ENCODE measurements at places on chromosomes 6 and 20.

DNA sequence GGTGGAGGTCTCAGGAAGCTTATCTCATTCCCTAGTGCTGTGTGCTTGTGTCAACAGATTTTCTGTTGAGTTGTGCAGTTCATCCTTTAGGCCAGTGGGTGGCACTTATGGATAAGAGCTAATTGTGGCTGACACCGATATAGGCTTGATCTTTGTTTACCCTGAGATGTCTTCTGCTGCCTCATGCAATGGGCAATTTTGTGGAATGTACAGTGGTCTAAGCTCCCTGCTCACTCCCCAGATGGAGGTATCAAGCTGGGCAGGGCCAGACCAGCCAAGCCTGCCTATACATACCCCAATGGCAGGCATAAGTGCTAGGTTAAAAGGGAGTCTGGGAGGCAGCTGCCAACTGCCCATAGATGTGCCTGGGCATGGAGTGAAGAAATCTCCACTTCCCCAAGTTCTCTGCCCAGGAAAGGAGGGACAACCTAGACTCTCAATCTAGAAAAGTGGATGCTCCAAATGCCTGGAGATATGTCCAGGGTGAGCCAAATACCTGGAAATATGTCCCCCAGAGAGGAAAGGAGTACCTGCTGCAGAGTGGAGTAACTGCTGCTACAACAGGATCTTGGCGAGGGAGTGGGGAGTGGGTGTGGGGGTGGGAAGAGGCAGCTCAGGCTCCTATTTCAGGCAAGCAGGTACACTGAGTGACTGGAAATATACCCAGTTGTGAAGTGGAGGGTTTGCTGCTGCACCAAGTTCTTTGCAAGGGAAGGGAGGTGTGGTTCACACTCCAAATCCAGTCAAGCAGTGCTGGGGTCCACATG lies 53.2 kb upstream of the ARG1 start:
- DNase-seq: peak; percentile 62

DNA sequence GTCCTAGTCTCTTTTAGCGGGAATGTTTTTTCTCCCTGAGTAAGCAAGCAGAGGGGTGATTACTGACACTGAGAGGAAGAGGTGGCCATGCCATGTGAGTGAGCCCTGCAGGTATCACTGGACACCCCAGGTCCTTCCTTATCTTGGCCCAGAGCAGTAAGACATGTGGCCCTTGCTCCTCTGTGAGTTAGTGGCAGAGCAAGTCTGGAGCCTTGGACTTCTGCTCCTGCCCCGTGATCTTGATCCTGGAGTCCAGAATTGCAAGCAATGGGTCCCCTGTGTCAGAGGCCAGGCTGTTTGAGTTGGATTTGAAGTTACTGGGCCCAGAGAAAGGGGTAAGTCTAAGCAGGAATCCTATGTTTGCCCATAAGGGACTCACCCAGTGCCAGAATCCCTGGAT lies 92.1 kb upstream of the EMILIN3 start:
- DNase-seq: no peak

GRCh38 chr20:4190792-4191519 lies 175.6 kb upstream of the RNF24 start:
- no peak for DNase-seq

GRCh38 chr6:15479761-15480160 lies 183.1 kb downstream of the DTNBP1 start:
- peak; percentile 33 for DNase-seq

DNA sequence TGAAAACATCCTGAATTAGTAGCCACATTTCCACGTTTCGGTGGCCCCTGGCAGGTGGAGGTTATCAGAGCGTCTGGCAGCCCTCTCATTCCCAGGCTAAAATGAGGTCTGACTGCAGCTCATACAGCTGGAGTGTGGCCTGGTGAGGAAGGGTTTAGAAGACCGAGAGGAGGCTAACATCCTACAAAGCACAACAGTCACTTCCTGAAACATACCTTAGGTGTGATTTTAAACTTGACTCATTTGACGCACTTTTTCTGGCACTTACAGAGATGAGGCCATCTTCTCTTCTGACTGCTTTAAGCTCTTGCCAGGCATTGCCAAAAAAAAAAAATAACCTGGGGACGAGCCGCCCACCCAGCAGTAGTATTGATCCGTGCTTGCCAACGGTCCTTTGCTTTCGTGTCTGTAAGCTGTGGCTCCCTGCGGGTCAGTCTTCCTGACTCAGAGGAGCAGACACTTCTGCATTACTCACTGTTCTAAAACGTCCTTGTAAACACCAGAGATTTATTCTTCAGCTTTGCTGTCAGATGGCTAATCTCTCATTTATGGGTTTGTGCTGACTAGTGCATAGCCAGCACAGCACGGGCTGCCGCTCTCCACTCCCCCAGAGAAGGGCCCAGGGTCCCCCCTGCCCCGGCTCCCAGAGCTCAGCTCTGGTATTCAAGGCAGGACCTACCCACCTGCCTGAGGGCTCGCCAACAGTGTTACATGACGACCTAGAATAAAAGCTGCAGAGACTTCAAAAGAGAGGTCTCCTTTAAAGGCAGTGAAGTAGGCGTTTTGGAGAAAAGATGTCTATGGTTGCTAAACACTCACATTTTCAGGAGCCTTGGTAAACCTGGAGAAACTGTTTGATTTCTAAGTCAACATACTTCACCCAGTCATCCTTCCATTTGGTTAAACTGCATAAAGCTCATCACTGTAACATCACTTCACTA lies 78.5 kb upstream of the FRMD1 start:
- DNase-seq: peak; percentile 51

GRCh38 chr6:144768551-144769075 lies 483.5 kb downstream of the UTRN start:
- DNase-seq: no peak

DNA sequence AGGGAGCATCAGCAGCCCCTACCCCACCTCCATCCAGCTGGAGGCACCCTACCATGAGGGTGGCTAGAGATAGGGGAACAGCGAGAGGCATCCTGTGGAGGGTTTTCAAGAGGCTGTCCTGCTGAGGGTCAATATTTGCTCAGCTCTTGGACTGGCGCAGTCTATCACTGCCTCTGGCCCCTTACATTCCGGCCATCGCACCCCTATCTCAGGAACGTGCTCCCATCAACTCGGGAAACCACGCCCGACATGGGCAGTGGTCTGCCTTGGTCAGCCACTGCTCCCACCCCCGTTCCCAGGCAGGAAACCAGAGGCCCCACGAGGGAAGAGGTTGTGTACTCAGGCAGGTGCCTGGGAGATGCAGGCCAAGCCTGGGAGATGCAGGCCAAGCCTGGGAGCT lies 57.9 kb downstream of the VEGFA start:
- DNase-seq: no peak

DNA sequence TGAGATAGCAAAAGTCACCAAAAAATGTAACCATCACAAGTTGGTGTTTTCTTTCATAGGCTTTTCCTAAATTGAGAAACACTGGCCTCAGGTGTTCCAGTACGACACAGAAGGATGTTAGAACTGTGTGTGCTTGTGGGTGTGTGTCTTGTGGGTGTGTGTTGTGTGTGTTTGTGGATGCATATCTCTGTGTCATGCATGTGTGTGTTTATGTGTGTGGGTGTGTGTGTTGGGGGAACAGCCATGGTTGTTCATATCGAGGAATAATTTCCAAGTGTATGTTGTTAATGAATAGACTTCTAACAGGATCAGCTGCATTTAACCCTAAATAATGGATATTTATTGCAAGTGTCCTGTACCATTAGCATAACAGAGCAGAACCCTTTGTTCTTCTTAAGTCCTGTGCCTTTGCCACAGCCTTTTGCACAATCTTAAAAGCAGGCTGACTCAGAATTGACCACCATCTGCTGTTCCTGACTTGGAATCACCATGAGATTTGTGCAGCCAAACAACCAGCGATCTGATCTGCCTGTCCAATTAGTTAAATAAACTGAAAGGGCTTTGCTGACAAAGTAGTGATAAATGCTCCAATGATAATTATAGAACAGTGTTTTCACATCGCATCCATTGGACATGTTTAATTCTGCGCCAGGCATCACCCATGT lies 7.6 kb downstream of the CD93 start:
- DNase-seq: peak; percentile 83

DNA sequence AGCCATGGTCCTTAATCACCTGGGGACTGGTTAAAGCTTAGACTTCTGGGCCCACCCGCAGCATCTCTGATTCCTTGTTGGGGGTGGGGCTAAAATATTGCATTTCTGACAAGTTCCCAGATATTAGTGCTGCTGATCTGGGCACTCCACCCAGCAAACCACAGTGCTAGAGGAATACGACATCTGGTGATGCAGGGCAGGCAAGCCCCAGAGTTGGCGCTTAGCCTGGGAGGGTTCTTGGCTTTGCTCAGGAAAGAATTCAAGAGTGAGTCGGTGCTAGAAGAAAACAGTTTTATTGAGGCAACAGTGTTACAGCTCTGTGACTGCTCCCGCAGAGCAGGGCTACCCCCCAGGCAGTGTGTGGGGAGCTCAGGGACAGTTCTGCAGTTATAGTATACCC lies 210.7 kb downstream of the TFAP2C start:
- no peak for DNase-seq

DNA sequence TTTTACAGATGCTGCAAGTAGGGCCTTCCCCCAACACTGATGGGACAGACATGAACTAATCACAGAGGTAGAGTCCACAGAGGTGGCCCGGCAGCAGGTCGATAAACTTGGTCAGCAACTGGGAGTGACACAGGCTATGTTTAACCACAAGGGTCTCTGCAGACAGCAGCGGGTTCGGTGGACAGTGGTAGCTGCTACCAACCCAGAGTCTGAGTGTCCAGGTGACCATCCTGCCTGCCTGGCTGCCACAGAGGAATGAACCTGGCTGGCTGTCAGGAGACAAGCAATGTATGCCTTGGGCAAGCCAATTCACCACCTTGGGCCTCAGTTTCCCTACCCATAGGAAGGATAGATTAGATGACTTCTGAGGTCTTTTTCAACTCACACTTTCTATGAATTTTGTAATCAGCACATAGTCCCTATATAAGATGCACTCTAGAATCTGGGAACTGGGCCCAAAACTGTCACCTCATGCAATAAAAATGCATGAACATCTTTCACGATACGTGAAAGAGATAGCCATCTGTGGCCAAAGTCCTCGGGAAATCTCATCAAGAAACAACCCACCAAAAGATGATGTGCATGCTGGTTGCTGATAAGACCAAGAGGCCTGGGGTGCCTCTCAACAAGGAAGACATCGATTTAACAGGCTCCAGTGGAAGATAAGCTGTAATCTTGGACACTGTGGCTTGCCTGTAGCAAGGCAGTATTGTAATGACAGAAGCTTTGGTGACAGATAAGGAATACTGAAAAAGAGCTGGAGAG lies 30.5 kb downstream of the MDGA1 start:
- DNase-seq: no peak

- no peak for DNase-seq
Observed at GRCh38 chr6:6516666-6517458, 71.7 kb upstream of the LY86 start.

GRCh38 chr20:32731882-32732266 lies 11.4 kb downstream of the COMMD7 start:
- DNase-seq: no peak

DNA sequence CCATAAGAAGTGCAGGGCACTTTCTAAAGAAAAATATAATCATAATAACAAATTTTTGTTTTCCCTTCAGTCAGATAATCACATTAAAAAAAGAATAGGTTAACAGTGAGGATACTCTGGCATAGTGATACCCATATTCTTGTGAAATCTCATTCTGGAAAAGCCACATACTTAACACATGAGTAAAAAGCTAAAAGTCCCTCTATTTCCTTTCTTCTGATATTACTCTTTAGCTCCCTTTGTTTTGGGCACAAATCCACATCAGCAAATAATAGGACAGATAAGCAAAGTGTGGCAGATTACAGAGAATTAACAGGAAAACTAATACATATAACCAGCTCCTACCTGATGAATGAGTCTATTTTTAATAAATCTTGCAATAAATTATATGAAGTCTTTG lies 15.8 kb downstream of the SHPRH start:
- DNase-seq: peak; percentile 55

DNA sequence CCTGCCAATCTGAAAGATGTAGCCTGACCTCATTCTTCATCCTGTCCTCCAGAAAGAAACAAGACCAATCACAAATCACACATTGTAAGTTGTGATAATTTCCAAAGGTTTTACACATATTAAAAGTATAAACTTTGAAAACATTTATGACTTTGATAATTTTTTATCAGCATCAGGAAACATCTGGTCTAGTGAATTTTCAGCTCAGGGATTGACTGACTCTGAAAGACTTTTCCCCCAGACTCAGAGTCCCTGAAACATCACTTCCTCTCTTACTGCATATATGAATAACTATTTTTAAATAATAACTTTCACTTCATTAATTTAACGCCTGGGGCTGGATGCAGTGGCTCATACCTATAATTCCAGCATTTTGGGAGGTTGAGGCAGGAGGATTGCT lies 48.5 kb upstream of the SSTR4 start:
- DNase-seq: no peak

DNA sequence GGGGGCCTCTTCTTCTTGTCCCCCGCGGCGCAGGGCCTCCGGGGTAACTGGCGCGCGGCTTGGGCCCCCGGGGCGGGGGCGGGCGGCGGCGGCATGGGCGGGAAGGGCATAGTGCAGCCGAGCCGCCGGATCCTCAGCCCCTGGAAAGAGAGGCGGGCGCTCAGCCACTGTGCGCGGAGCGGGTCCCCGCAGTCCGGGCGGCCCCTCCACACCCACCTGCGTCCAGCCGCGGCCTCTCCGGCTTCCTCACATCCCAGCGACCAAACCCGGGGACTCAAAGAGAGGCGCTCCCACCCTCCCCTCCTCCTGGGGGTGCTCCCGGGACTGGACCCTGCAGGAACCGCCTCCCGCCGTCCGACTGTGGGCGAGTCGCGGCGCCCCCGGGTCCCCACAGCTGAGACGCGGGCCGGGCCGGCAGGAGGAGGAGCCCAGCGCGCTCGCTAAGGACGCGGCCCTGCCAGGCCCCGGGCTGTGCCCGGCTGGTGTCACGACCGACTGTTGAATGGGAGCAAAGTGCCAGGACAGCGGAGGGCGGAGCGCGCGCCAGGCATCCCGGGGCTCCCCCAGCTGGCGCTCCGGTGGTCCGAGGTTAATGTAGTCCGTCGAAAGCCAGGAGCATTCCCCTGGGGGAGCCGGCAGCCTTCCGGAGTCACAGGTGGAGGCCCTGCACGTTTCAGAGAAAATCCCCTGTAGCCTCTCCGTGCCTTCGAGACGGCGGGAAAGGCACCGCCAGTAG lies at the start of gene PRR18:
Gene PRR18 (minus strand): TSS at position 360 of the 736 bp plus-strand sequence. CDS start 250 bp downstream, at position 110.
- DNase-seq: no peak

GRCh38 chr20:50358971-50359370 lies 151.2 kb upstream of the PTPN1 start:
- DNase-seq: no peak

GRCh38 chr20:46206025-46206424 lies 87.9 kb downstream of the CD40 start:
- DNase-seq: peak; percentile 57

GRCh38 chr20:50019466-50020256 lies 36.9 kb downstream of the SNAI1 start:
- DNase-seq: no peak

- DNase-seq: peak; percentile 42
Observed at GRCh38 chr6:12570461-12571030, 146.0 kb upstream of the PHACTR1 start.

- DNase-seq: peak; percentile 64
Observed at GRCh38 chr6:140858381-140858971, 1274.2 kb upstream of the GJE1 start.

GRCh38 chr6:6701864-6702263 lies 113.3 kb downstream of the LY86 start:
- DNase-seq: no peak

All from cardiac fibroblast (primary cell).